ENCODE measurements at places on chromosomes 4 and X.

DNA sequence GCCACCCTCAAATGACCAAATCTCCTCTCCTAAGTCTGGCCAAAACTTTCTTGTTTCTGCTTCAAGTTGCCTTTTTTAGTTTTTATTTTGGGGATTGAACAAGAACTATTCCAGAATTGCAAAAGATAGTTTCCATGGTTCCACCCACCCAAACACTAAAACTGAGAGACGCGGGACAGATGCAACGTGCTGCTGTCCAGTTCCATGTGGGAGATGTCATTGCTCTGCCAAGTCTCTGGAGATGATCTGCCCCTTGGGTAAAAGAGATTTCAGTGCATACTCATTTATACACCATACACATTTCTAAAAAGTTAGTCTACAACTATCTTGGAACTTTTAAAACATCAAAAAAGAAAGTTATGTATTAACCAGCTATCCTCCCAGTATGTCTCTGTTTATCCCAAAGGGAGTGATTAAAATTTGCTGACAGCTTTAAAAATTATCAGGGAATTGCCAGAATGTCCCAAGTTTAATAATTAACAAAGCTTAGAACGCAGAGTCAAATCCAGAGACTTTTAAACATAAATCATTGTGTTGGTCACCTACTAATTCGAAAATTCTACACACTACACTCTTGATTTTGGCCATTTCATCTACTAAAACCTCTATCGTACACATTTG lies 3.2 kb downstream of the MAOB start:
- DNase-seq, result no peak

GRCh38 chr4:152536545-152537182 lies 772 bp upstream of the FBXW7 start:
- DNase-seq, result no peak

GRCh38 chr4:33592701-33593100 lies 2651.6 kb downstream of the ARAP2 start:
- no peak for DNase-seq

GRCh38 chr4:133189147-133189517 lies 40.0 kb downstream of the PCDH10 start:
- DNase-seq, result no peak

DNA sequence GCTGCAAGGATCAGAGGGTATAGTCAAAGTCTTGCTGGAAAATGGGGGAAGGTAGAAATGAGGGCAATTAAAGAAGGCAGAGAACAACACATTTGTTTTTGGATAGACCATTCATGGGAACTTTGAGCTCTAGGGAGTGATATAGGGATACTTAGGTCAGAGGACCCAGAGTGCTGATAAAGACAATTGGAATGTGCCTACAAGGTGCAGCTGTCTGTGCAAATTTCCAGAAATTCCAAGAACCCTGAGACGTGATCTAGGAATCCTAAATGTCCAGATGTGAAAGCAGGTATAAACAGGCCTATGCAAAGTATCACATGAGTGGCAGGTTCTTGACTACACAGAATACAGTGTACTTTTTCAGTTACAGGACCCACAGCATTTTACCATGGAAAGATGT lies 24.2 kb downstream of the FNIP2 start:
- DNase-seq, result no peak

All from right forelimb (tissue), 1 donor.